Hindlimb muscle (tissue), 1 donor: ENCODE measurements at places on chromosomes 2 and 18. TPM values are rescaled to one million over a fixed set of nuclear protein-coding genes. Genes with fewer than 3 reads are reported as not detected.

- DNase-seq = no peak
These were observed 353.0 kb upstream of the PIK3C3 start for GRCh38 chr18:41602034-41602433.

Gene SERPINB13
- 0.43 TPM for polyA plus RNA-seq

GRCh38 chr2:37635504-37636380 lies 35.7 kb downstream of the CDC42EP3 start:
- DNase-seq = no peak

Gene RGPD4
- not detected for polyA plus RNA-seq

Gene DUSP11
- 16.3 TPM for polyA plus RNA-seq

DNA sequence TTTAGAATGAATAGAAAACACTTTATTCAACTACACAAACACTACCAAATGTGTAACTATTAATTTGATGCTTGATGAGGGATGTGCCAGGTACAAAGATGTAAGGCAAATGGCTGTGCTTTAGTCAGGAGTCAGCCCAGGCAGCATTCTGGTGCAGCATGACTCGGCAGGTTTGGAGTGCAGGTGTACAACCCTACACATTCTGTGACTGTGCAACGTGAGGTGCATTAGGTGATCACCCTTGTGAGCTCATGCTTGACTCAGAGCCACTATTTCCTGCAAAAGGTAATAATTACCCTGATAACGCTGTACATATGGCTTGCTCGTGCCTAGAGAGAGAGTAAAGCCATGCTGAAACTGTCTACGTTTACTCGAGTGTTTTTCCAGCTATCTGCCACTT lies 288.7 kb upstream of the DSEL start:
- no peak for DNase-seq

DNA sequence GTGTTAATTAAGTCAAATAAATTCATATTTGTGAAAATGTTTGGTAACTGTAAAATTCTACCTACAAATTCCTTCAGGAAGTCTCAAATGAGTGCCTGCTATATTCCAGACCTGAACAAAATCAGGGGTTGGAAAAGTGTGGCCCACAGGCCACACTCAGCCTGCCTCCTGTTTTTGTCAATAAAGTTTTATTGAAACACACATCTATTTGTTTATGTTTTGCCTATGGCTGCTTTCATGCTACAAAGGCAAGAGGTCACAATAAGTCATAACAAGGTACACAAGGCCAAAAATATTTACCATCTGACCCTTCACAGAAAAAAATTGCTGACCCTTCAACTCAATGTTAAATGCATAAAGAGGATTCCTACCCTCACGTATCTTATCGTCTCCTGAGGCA lies 581.7 kb downstream of the ARHGAP15 start:
- no peak for DNase-seq

Gene OTOS
- polyA plus RNA-seq = not detected

GRCh38 chr2:178106053-178106452 lies 6.2 kb upstream of the RBM45 start:
- DNase-seq = no peak

DNA sequence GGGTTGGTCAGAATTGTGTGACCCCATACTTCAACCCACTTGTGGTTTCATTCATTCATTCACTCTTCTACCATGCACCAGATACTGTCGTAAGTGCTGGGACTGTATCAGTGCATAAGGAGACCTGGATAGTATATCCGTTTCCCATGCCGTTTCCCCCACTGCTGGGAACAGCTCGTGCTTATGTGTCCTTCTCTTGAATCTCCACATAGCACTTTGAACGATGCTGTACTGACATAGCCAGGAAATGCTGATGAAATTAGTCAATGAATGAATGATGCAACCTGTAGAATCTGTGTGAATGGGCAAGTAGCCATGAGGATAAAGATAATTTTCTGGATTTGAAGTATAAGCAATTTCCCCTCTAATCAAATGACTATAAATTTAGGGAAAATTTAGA lies 276.1 kb downstream of the BCL2 start:
- DNase-seq = no peak

Gene CABLES1
- polyA plus RNA-seq = 7.2 TPM

DNA sequence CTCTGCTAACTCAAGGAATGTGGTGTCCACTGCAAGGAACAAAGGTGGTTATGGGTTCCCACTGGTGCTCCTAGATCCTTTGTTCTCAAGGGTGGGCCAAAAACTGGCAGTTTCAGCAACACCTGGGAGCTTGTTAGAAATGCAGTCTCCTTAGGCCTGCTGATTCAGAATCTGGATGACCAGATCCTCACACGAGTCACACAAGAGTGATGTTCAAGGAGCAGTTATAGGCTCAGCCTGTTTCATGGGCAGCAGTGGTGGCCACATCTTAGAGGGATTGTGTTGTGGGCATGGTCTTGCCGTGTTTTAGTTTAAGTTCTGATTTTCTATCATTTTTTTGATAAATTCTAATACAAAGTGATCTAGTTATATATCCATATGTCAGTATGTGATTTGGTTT lies 28.7 kb upstream of the MGAT5 start:
- no peak for DNase-seq

- no peak for DNase-seq
These were observed 246.8 kb downstream of the CDH20 start for GRCh38 chr18:61580046-61580445.

GRCh38 chr2:54372361-54372760 lies 83.8 kb upstream of the SPTBN1 start:
- DNase-seq = no peak

Gene PDE11A
- polyA plus RNA-seq = 0.40 TPM

DNA sequence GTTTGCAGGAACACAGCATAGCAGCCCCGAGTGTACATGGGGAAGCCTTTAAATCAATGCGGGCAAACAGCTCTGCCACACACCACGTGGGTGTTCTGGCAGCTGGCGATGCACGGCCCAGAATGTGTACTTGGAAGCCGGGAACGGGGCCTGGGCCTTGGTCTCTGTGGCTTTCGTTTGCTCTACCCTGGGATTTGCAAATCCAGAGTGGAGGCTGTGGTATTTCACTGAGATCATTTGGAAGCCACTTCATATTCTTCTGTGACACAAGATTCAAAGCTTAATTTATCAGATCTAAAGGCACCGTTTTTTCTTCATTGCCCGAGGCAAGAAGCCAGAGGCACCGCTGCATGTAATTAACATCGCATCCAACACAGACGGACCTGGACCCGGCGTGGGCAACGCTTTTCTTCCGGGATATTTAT lies 246.3 kb upstream of the MYT1L start:
- no peak for DNase-seq

DNA sequence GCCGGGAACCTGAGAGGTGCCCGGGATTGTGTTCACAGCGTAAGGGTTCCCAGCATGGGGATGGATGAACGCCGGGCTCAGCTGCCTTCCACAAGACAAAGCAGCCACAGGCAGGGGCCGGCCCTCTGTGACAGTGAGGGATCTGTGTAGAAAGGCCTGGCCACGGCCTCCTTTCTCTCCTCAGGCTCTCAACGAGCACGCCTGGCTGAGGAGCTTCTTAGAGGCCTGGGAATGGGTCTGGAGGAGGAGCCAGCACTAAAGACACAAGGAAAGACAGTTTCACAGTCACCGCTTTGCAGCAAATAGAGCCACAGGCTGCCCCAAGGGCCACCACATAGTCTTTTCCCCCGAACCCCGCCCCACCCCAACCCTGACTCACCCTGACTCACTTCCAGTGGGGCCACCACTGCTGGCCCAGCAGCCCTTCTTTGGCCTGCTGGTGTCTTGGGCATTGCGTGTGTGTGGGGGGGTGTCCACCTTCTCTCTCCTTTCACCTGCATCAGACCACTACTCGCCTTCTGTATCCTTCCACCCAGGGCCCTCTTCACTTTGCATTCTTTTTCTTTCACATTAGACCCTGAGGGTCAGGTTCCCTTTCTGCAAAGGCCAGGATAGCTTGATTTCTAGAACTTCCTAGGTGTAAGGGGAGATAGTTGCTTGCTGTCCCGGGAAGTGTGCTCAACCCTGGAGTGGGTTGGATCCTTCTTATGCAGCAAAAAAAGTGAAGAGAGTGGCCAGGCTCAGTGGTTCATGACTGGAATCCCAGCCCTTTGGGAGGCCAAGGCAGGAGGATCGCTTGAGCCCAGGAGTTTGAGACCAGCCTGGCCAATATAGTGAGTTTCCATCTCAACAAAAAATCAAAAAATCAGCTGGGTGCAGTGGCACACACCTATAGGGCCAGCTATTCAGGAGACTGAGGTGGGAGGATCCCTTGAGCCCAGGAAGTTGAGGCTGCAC lies 19.3 kb upstream of the HPCAL1 start:
- DNase-seq = no peak

Gene NIF3L1
- polyA plus RNA-seq = 15.3 TPM
